ENCODE measurements at places on chromosomes 3 and 15.
A peak's percentile ranks its signal among the peaks of the same experiment; 100 is the strongest.

- H3K36me3 ChIP-seq: peaks cover 2% of the 10 kb centered on the region
- peaks cover 32% of the 10 kb centered on the region for H3K27me3 ChIP-seq
- H3K4me3 ChIP-seq: no peak overlapping the region
- no peak for DNase-seq
- peaks cover 10% of the 10 kb centered on the region for H3K4me1 ChIP-seq
These were observed 33.4 kb upstream of the PCSK6 start for GRCh38 chr15:101522621-101523559.

DNA sequence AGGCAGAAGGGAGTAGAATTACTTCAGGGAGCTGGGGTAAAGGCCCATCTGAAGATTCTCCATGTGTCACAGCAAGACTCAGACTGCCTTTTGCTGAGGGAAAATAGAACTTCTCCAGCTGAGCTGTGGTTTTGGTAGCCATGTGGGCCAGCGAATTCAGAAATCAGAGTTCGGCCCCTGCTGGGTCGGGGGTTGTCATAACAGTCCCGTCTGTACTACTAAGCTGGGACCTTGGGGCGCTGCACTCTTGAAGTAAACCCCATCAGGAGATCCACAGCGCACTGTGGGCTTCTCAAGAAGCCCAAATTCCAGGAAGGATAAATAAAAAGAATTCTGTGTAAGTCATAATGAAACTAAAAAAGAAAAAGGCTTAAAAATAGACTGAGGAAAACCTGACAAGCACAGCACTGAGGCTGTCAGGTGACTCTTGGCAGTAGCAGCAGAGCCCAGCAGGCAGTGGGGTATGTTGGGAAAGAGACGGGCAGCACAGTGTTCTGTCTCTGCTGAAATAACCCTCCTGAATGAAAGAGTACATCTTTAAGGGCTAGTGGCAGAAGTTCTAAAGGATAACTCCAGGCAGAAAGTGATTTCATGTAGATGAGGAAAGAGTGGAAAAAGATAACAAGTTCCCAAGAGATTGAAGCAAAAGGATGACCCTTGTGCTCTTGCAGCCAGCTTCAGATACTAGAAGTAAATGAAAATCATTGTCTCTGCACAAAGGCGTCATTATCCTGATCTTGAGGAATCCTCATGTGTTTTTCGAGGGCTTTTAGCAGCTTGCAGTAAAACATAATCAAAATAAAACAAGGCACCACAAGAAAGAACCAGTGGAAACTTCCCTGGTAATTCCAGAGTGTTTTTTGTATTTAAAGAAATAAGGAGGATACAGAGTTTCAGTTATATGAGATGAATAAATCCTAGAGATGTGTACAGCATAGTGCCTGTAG is 74.5 kb downstream of the RAB7A start:
- peaks cover 12% of the 10 kb centered on the region for H3K36me3 ChIP-seq
- H3K27me3 ChIP-seq: no peaks in the 10 kb centered on the region
- peak overlapping the region; percentile 77 for H3K27ac ChIP-seq
- H3K4me1 ChIP-seq: peaks cover 53% of the 10 kb centered on the region
- no peak overlapping the region for H3K4me3 ChIP-seq

DNA sequence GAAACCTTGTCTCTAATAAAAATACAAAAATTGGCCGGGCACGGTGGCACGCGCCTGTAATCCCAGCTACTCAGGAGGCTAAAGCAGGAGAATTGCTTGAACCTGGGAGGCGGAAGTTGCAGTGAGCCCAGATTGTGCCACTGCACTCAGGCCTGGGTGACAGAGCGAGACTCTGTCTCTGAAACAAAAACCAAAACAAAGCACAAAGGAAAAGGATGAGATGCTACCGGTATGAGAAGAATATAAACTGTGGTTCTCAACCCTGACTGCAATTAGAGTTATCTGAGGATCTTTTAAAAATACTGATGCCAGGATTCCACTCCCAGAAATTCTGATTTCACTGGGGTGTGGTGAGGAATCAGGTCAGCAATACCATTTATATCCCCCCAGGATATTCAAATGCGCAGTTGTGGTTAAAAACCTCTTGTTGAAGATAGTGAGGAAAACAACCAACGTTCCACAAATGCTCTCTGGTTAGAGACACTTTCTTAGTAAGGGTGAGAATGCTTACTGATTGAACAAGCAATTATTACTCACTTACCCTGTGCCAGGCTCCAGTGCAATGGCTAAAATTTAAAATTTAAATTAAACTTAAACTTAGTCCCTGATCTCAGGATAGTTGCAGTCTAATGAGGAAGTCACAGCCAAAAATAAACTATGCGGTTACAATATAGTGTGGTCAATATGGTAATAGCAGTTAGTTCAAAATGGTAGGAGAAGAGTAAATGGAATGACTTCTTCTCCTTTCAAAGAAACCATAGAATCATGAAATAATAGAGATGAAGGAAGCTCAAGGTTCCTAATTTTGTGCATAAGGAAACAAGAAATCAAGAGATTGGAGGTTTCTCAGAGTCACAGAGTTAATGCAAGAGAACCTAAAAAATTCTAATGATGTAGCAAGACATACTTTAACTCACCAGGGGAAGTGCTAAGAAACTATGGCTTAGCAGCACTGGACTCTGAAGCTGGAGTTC is 109.5 kb downstream of the SSR3 start:
- no peak overlapping the region for H3K27ac ChIP-seq
- no peak for DNase-seq
- no peaks in the 10 kb centered on the region for H3K36me3 ChIP-seq
- no peaks in the 10 kb centered on the region for H3K4me1 ChIP-seq
- no peak overlapping the region for H3K4me3 ChIP-seq
- peaks cover 6% of the 10 kb centered on the region for H3K27me3 ChIP-seq

- H3K27ac ChIP-seq: no peak overlapping the region
- no peaks in the 10 kb centered on the region for H3K36me3 ChIP-seq
- no peak overlapping the region for H3K4me3 ChIP-seq
- H3K4me1 ChIP-seq: no peaks in the 10 kb centered on the region
These were observed 24.4 kb upstream of the THBS1 start for GRCh38 chr15:39556461-39556860.

DNA sequence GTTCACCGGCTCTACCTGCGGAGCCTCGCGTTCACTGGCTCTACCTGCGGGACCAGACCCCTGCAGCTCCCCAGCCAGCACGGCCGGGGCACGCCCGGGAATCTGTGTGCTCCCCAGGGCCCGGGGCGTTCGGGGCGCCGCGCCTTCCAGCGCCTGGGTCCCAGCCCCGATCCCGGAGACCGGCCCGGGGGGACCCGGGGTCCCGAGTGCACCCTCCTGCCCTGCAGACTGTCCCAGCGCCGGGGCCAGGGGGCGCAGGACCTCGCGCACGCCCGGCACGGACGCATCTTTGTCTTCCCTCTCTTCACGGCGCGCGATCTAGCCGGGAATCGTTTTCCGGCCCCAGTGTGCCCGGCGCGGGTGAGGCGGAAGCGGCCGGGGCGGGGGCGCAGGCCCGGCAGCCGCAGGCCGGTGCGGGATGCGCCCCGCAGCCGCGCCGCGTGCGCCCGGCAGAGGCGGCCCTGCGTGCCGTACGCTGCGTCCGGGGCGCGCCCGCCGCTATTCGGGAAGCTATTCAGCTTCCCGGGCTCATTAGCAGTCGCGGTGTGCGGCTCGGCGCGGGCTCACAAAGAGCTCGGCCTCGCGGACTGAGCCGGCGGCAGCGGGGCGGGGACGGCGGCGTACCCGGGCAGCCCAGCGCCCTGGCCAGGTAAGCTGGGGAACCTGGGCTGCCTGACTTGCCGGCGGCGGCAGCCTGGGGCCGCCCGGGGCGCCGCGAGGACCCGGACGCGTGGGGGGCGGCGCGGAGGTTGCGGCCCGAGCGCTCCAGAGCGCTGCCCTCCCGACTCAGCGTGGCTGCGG is at the start of gene APBA2:
Gene APBA2, plus strand, starts transcription at position 345 of the 801 bp plus-strand sequence. CDS start 167,911 bp downstream, outside the sequence.
- H3K4me3 ChIP-seq: peak within 1 kb of the TSS; percentile 94
- peak within 1 kb of the TSS; percentile 97 for H3K27ac ChIP-seq
- peak; percentile 63 for DNase-seq
- H3K36me3 ChIP-seq: peaks cover 2% of the 10 kb centered on the region
- no peaks in the 10 kb centered on the region for H3K27me3 ChIP-seq

- no peaks in the 10 kb centered on the region for H3K4me1 ChIP-seq
- no peak overlapping the region for H3K4me3 ChIP-seq
- no peak for DNase-seq
- H3K27ac ChIP-seq: no peak overlapping the region
These were observed 18.1 kb upstream of the VWA5B2 start for GRCh38 chr3:184211297-184211696.

GRCh38 chr3:184145111-184145524 is 10.0 kb downstream of the EIF2B5 start:
- DNase-seq: peak; percentile 40
- no peak overlapping the region for H3K27ac ChIP-seq
- H3K36me3 ChIP-seq: peaks cover 60% of the 10 kb centered on the region

- no peaks in the 10 kb centered on the region for H3K36me3 ChIP-seq
- no peak for DNase-seq
- no peak overlapping the region for H3K4me3 ChIP-seq
- no peaks in the 10 kb centered on the region for H3K27me3 ChIP-seq
- no peak overlapping the region for H3K27ac ChIP-seq
These were observed 354.8 kb downstream of the GRM7 start for GRCh38 chr3:7215706-7216105.

DNA sequence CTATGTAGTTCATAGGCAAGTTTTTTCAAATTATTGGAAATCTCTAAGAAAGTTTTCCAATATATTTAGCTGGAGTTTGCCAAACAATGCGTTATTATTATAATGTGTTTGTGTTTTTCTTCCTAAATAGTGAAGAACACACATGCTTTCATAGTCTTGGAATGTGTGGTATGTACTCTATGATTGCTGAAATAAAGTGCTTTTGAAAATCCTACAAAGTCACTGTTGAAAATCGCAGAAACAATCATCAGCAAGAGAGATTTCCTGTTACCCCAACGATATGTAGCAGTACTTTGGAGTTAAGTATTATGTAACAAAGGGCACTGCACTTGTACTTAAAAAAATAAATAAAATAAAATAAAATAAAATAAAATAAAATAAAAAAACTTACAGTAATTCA is 796.2 kb downstream of the NAALADL2 start:
- H3K27ac ChIP-seq: no peak overlapping the region
- no peak for DNase-seq
- no peaks in the 10 kb centered on the region for H3K36me3 ChIP-seq
- H3K4me1 ChIP-seq: no peaks in the 10 kb centered on the region

DNA sequence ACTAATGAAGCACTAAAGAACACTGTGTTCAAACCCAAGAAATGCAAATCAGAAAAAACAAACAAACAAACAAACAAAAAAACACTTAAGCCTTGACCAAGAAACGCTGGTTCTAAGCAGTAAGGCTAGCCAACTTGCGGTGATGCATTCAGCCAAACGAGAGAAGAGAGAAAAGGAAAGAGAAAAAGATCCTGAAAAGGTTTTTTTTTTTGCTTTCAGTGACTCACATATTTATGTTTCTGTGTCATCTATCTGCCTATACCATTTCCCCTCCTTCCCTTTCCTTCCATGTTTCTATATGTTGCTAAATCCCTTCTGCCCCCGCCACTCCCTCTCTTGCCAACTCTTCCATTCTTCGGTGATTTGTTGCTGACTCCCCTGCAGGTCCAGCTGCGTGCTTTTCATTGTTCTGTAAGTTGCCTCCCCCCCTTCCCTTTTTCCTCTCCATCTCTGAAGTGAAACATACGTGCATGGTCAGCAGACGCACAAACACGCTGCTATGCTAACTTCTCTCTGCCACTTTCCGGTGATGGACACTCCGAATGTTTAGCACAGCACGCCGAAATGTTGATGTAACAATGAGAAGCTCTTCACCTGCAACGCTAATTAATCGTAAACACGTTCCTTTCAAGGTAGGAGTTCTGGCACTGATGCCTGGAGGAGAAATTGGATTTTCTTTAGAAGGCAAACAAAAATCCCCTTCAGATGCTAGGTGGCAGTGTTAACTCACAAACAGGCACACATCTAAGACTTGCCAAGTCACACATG is 154.4 kb downstream of the TUSC7 start:
- no peak for DNase-seq
- no peak overlapping the region for H3K4me3 ChIP-seq
- no peaks in the 10 kb centered on the region for H3K27me3 ChIP-seq
- H3K4me1 ChIP-seq: no peaks in the 10 kb centered on the region
- no peak overlapping the region for H3K27ac ChIP-seq

DNA sequence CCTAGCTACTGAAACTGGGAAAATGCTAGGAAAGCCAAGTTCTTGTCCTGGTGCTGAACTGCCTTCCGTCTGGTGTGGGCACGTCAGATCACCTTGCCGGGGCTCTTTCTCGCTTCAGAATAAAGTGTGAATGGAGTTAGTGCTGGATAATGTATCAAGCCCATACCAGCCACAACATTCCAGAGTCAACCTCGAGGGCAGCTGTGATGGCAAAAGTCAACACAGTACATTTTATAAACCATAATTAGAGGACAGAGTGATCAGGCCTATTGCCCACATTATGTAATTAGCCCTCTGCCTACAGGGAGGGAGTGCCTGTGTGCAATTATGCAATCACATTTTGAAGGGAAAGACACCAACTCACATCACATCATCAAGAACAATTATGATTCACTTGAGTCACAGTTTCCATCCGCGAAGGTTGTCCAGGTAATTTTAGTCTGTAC is 165.2 kb downstream of the RORA start:
- no peak overlapping the region for H3K27ac ChIP-seq
- H3K4me1 ChIP-seq: no peaks in the 10 kb centered on the region
- H3K36me3 ChIP-seq: no peaks in the 10 kb centered on the region
- DNase-seq: no peak
- no peak overlapping the region for H3K4me3 ChIP-seq
- peaks cover 31% of the 10 kb centered on the region for H3K27me3 ChIP-seq

GRCh38 chr3:142115867-142116668 is 33.3 kb downstream of the TFDP2 start:
- no peak overlapping the region for H3K27ac ChIP-seq
- H3K36me3 ChIP-seq: peaks cover 3% of the 10 kb centered on the region
- H3K4me1 ChIP-seq: peaks cover 17% of the 10 kb centered on the region
- H3K27me3 ChIP-seq: no peaks in the 10 kb centered on the region
- no peak for DNase-seq

- H3K36me3 ChIP-seq: peaks cover 84% of the 10 kb centered on the region
- no peak for DNase-seq
- no peak overlapping the region for H3K27ac ChIP-seq
- H3K27me3 ChIP-seq: no peaks in the 10 kb centered on the region
These were observed 22.4 kb downstream of the MAP6D1 start for GRCh38 chr3:183802989-183803388.

- no peak overlapping the region for H3K27ac ChIP-seq
- no peaks in the 10 kb centered on the region for H3K4me1 ChIP-seq
- no peak for DNase-seq
- no peak overlapping the region for H3K4me3 ChIP-seq
- peaks cover 4% of the 10 kb centered on the region for H3K36me3 ChIP-seq
These were observed 108.8 kb downstream of the DLG1 start for GRCh38 chr3:197189623-197190022.

DNA sequence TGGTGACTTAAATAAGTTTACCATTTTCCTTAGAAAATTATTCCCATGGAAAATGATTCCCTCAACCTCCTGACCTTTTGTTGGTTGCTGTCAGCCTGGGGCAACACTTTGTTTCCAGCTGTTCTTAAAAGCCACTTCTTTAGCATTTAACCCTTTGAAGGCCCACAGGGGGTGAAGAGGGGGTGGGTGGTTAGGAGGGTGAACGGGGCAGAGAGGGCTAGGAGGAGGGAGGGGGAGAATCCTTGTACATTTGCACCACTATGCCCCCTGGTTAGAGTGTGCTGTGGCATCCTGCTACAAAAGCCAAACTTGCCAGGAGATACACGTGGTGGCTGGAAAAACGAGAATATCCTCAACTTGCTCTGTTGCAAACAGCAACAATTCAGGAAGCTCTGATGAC is 273.2 kb upstream of the RGMA start:
- peaks cover 4% of the 10 kb centered on the region for H3K27me3 ChIP-seq
- DNase-seq: no peak
- H3K36me3 ChIP-seq: no peaks in the 10 kb centered on the region
- H3K27ac ChIP-seq: no peak overlapping the region

All from naive thymus-derived CD8-positive, alpha-beta T cell (primary cell).